ENCODE measurements at places on chromosomes 12 and 14.

DNA sequence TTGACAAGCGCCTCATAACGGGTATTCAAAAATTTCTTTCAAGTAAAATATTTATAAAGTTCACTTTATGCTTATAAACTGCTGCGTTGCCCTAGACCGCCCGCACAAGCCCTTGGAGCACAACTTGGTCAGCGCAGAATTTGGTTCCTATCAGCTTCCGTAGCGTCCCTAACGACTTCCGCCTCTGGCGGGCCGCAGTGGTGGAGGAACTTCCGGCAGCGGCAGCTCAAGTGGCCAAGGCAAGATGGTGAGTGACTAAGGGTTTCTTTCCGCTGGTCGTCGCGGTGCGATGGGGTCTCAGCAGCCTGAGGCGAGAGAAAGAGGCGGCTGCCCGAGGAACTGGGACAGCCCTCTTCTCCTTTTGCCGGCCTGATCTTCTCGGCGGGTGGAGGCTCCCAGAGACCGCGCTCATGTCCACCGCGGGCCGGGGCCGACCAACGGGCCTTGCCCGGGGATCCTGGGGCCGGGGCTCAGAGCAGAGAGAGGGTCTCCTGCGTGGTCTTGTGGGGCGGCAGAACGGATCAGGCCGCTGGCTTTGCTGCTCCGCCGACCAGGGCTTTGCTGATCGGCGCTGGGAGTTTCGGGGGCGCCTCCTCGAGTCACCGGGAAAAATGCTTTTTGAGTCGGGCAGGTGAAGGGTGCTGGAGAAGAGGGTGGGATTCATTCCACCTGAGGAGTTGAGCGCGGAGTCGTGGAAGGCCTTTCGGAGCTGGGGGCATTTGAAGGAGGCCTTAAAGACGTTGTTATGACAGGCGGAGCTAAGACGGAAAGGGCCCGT lies at the start of gene PSMC1:
Gene PSMC1 (plus strand): TSS at position 200 of the 778 bp plus-strand sequence. CDS start 45 bp downstream, at position 245.
- DNase-seq: peak; percentile 67

DNA sequence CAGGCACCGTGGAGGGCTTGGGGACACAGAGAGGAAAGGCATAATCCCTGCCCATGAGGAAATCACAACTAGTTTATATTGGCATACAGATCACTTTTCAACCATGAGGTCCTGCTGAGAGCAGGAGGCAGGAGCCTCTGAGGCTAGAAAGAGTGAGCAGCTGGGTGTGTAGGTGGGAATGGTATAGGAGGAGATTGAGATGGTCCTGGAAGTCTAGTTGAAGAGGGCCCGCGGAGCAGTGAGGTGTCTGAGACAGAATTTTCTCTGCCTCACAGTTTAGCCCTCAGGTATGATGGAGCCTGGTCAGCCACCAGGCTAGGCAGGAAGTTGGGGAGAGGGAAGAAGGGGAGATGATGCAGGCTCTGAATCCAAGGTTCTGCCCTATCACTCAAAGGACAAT lies 54.7 kb upstream of the JDP2 start:
- no peak for DNase-seq

- DNase-seq: no peak
Observed at GRCh38 chr12:113663396-113663795, 191.7 kb upstream of the LHX5 start.

- no peak for DNase-seq
Observed at GRCh38 chr12:52263761-52264434, 10.5 kb upstream of the KRT86 start.

All from stimulated activated CD8-positive, alpha-beta memory T cell treated with anti-CD3 and anti-CD28 coated beads, Interleukin-7, amount 100 ng/mL, for 1 hour (primary cell).